ENCODE measurements at places on chromosomes 13 and 19. TPM values are rescaled to one million over a fixed set of nuclear protein-coding genes. Genes with fewer than 3 reads are reported as not detected.

Gene CEACAM1
- polyA plus RNA-seq = 1.9 TPM

Gene IFNL2
- not detected for polyA plus RNA-seq

Gene KIR2DL3
- polyA plus RNA-seq = not detected

Gene GGN
- polyA plus RNA-seq = 0.22 TPM

Gene LYPD5
- 0.37 TPM for polyA plus RNA-seq

DNA sequence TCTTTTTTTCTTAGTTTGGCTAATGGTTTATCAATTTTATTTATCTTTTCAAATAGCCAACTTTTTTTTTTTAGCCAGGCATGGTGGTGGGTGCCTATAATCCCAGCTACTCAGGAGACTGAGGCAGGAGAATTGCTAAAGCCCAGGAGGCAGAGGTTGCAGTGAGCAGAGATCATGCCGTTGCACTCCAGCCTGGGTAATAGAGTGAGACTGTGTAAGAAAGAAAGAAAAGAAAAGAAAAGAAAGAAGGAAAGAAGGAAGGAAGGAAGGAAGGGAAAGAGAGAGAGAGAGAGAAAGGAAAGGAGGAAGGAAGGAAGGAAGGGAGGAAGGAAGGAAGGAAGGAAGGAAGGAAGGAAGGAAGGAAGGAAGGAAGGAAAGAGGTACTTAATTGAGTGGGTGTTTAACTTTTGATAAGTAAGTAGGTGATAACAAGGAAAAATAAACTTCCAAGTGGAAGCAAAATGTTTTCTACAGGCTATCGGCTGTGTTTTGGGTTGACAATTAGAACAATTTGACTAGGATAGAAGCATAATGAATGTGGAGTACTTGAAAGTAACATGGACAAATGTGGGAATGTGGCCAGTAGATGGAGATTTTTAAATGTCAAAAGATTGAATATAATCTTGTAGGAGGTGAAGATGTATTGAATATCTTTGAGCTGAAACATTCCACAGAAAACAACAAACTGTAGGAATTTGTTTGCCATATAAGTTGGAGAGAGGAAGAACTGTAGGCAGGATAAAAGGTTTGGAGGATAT lies 62.8 kb upstream of the MYO16 start:
- no peak for DNase-seq
- H3K36me3 ChIP-seq = no peaks in the 10 kb centered on the region
- H3K4me3 ChIP-seq = no peak overlapping the region
- H3K27me3 ChIP-seq = no peaks in the 10 kb centered on the region
- H3K27ac ChIP-seq = no peak overlapping the region

DNA sequence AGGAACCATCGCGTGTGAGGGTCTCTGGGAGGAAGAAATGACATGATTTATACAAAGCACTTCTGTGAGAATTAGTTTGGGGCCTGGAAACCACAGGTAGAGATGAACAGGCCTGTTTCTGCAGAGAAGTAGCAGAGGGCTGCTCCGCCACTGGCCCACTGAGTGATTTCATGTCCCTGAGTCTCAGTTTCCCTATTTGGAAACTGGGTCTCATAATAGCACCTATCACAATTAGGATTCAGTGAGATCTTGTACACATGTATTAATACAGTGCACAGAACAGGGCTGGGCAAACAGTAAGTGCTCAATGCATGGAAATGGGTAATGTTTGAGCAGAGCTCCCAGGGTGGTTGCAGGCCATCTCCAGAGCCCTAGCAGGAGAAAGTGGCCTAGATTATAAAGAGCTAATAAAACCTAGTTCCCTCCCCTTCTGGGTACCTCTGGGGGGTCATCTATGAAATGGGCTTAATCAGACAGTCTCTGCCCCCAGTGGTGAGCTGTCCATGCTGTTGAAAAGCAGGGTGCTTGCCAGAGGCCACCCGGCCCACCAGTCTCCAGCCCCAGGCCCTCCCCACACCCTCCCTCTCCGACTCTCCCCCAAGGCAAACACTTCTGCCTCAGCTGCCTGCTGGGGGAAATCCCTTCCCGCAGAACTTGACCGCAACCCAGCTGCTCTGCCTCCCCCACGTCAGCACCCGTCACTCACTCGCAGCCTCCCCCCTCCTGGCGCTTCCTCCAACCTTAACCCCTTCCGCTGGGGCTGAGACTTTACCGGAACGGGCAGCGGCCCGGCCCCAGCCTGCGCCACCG lies 4.5 kb downstream of the BCL3 start:
- no peaks in the 10 kb centered on the region for H3K27me3 ChIP-seq
- H3K4me1 ChIP-seq = peaks cover 78% of the 10 kb centered on the region
- peak overlapping the region; percentile 78 for H3K4me3 ChIP-seq

DNA sequence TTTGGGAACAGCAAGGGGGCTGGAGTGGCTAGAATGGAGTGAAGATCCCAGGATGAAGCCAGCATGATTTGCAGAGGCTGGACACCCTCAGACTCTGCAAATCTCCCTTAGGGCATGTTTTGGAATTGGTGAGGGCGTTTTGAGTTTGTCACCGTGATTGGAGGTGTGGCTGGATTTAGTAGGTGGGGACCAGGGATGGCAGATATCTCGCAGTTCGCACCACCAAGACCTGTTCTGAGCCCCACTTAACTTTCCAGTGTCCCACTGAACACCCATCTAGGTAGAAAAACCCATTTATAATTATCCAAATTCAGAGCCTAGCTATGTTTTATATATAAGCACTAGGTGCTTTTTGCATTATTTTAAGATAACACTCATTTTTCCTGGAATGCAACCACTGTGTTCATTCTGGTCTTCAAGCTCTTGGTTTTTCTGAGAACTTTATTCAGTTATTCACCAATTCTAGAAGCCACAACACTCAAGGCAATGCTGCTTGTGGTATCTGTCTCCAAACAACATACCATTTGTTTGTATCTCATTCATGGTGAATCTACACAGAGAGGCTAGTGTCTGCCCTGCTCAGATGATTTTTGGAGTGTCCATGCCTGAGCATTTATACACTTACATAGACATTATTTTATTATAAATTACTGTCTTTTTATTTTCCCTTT lies 3.0 kb upstream of the NANOS2 start:
- H3K4me3 ChIP-seq = no peak overlapping the region
- DNase-seq = no peak
- no peak overlapping the region for H3K27ac ChIP-seq
- H3K27me3 ChIP-seq = peaks cover 25% of the 10 kb centered on the region
- no peaks in the 10 kb centered on the region for H3K4me1 ChIP-seq

- no peak overlapping the region for H3K4me3 ChIP-seq
- peaks cover 6% of the 10 kb centered on the region for H3K4me1 ChIP-seq
- peaks cover 15% of the 10 kb centered on the region for H3K36me3 ChIP-seq
- no peaks in the 10 kb centered on the region for H3K27me3 ChIP-seq
- no peak for DNase-seq
Observed at GRCh38 chr13:28246891-28247290, 108.5 kb downstream of the PAN3 start.

GRCh38 chr19:40872209-40872608 lies 9.8 kb downstream of the CYP2A7 start:
- DNase-seq = no peak
- H3K27ac ChIP-seq = no peak overlapping the region
- no peaks in the 10 kb centered on the region for H3K36me3 ChIP-seq
- H3K27me3 ChIP-seq = peaks cover 11% of the 10 kb centered on the region
- H3K4me1 ChIP-seq = no peaks in the 10 kb centered on the region

DNA sequence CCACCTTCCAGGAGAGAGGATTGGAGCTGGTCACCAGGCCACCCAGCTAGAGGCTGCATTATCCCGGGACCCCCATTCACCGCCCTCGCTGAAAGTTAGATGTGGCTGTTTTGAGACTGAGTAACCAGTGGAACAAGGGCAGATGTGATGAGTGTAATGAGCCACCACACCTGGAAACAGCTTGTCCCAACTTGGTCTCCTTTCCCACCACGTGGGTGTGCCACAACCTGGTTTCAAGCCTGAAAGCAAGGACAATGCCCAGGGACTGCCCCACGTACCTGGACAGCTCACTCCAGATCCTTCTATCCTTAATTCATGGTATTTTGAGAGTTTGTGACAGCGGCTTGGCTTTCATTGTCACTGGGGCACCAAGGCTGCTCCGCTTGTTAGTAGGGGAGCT lies 7.0 kb downstream of the LGI4 start:
- H3K27ac ChIP-seq = no peak overlapping the region
- no peak overlapping the region for H3K4me3 ChIP-seq
- DNase-seq = no peak
- H3K27me3 ChIP-seq = no peaks in the 10 kb centered on the region
- peaks cover 25% of the 10 kb centered on the region for H3K4me1 ChIP-seq

GRCh38 chr19:6076675-6077463 lies 33.4 kb downstream of the RFX2 start:
- no peak overlapping the region for H3K4me3 ChIP-seq
- no peaks in the 10 kb centered on the region for H3K4me1 ChIP-seq
- no peak overlapping the region for H3K27ac ChIP-seq
- no peak for DNase-seq

DNA sequence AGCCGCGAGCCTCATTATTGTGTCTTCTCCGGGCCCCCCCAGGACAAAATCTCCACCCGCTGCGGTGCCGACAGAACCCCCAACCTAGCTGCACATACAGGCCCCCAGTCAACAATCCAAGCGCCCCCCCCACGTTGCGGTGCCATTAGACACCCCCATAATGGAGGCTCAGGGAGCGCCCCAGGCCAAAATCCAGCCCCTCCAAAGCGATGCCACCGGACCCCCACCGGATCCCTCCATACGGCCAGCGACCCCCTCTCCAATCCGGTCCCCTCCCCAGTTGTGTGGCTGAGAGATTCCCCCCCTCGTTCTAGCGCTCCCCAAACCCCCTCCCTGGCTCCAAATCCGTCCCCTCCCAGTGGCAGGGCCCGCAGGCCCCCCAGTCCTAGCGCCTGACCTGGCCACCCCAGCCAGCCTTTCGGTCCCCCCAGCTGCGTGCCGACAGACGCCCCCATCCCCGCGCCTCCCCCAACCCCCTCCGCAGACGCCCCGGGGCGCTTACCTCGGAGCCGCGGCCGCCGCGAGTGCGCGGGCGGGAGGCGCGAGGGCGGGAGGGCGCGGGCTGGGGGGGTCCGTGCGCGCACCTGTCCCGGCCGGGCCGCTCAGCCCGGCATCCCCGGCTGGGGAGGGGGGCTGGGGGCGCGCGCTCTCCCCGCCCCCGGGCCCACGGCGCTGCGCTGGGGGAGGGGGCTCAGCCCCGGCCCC lies 21.6 kb upstream of the SEMA6B start:
- DNase-seq = no peak
- H3K4me1 ChIP-seq = peaks cover 18% of the 10 kb centered on the region
- no peak overlapping the region for H3K27ac ChIP-seq
- peaks cover 60% of the 10 kb centered on the region for H3K27me3 ChIP-seq
- H3K4me3 ChIP-seq = peak overlapping the region; percentile 49

DNA sequence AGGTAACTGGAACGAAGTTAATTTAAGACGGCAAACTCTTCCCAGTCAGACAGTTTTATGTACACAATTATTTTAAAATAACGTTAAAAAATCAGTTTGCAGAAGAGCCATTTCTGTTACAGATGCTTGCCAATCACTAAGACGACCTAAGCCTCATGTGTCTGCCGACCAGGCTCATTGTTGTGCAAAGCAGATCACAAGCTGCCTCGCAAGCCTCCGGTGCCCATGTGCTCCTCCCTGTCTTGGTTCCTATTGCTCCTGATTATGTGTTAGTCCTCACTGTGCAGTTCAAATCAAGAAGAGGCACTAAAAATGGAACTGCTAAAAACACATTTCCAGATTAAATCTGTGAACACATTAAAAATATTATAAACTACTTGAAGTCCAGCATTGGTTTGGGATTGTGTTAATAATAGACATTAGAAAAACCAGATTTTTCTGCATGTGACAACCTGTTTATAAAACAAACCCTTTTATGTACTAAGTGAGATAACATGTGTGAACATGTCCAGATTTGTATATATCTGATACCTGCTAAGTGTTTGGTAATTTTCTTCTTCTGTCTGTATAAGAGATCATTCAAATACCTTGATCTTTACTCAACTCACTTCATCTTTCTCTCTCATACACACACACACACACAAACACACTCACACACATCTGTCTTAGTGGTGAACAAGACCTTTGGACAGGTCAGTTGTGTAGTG lies 81.9 kb upstream of the SLC15A1 start:
- peaks cover 89% of the 10 kb centered on the region for H3K36me3 ChIP-seq
- H3K4me3 ChIP-seq = no peak overlapping the region
- H3K27me3 ChIP-seq = no peaks in the 10 kb centered on the region
- no peak for DNase-seq
- no peaks in the 10 kb centered on the region for H3K4me1 ChIP-seq
- H3K27ac ChIP-seq = no peak overlapping the region

- H3K4me1 ChIP-seq = peaks cover 55% of the 10 kb centered on the region
- peaks cover 20% of the 10 kb centered on the region for H3K36me3 ChIP-seq
- H3K27me3 ChIP-seq = no peaks in the 10 kb centered on the region
- peak overlapping the region; percentile 100 for H3K4me3 ChIP-seq
- H3K27ac ChIP-seq = peak overlapping the region; percentile 98
Observed at GRCh38 chr19:42253245-42254088, 1.5 kb downstream of the ERF start.
